ENCODE measurements at places on chromosomes 12 and 14.

DNA sequence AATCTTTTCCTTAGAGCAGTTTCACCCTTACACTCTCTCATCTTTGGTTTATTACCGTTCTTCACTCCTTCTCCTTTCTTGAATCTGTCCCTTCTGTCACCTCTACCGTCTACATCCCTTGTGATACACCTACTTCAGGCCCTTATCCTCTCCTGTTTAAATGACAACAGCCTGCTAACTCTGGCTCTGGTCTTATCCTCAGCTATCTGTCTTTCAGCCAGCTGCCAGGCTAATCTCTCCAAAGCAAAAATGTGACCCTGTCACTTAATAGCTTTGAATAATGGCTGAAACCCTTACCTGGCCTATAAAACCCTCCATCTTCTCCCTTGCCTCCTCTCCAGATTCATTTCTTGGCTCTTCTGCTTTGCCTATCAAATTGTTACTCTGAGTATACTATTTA is 32.3 kb downstream of the BEST3 start:
- no peak for DNase-seq

- no peak for DNase-seq
These were observed 345.6 kb downstream of the APAF1 start for GRCh38 chr12:98990648-98991047.

GRCh38 chr12:109302358-109302757 is 6.7 kb downstream of the FOXN4 start:
- DNase-seq, result no peak

GRCh38 chr12:95884998-95885397 is 26.2 kb downstream of the SNRPF start:
- no peak for DNase-seq

- no peak for DNase-seq
These were observed 277.9 kb downstream of the ITPR2 start for GRCh38 chr12:26555139-26555538.

GRCh38 chr12:41205070-41205709 is 17.1 kb downstream of the PDZRN4 start:
- no peak for DNase-seq

DNA sequence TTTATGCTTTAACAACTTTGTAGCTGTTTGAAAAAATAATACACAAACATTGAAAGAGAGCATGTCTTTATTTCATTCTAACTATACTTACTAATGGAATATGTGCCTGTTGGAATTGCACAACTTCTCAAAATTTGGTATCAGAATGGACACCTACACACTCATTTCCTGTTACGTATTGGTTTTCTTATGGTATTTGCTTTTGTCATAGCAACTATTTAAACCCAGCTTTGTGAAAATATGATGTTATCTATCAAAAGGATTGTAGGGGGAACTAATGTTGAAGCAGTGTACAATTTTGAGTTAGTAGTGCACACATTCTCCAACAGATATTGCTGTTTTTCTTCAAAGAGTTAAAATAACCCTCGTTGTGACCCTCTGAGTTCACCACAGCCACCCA is 52.6 kb downstream of the RBMS2 start:
- no peak for DNase-seq

GRCh38 chr12:71703206-71703605 is 17.3 kb downstream of the TMEM19 start:
- DNase-seq, result no peak

DNA sequence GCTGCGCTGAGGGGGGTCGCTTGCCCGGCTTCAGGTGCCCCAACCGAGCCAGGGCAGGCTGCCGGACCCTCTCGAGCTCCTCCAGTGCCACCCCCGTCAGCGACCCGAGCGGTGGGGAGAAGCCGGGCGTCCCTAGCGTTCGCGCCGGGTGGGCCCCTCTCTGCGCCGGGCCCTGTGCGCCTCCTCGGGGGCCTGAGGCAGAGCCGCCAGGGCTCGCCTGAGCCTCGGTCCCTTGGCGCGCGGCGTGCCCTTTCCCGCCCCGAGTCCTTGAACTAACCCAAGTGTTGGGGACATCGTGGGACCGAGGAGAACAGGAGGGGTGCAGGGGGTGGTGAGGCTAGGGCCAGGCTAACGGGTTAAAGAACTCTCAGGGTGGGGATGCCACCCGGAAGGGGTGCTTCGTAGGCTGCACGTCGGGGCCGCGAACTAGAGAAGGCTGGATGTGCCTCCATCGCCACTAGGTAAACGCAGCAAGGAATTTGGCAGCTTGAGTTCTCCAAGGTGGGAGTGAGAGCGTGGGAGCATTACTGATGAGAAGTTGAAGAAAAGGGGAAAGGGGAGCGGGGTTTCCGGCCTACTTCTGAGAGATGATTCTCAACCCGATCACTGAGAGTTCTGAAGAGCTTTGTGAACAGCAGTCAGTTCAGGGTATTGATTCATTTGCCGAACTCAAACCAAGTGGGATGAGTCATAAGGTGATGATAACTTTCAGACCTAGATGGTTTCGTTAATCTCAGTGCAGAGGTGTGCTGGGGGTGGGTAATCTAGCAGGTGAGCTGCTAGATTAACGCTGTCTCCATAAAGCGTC is 618 bp downstream of the RNF34 start:
- DNase-seq, result no peak

- no peak for DNase-seq
These were observed 464.5 kb downstream of the EGLN3 start for GRCh38 chr14:33486332-33486890.

- DNase-seq, result no peak
These were observed 27.1 kb upstream of the DICER1 start for GRCh38 chr14:95184413-95184790.

- peak; percentile 81 for DNase-seq
These were observed 6.9 kb upstream of the DNM1L start for GRCh38 chr12:32671930-32672780.

DNA sequence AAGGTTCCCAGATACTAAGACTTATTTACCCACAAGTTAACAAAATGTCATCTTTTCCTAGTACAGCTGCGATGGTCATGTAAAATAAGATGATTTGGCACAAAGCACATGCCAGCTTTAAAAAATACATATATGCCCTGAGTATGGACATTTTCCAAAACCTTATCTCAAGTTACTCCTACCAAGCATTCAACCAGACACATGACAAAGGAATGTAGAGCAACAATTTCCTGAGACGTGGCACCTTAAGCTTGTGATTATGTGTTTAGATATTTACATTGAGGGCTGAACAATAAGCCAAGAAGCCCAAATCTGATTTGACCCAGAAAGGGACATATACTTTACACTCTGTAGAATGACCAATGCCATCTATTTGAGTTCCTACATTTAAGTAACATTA is 24.5 kb upstream of the OVCH1 start:
- no peak for DNase-seq

DNA sequence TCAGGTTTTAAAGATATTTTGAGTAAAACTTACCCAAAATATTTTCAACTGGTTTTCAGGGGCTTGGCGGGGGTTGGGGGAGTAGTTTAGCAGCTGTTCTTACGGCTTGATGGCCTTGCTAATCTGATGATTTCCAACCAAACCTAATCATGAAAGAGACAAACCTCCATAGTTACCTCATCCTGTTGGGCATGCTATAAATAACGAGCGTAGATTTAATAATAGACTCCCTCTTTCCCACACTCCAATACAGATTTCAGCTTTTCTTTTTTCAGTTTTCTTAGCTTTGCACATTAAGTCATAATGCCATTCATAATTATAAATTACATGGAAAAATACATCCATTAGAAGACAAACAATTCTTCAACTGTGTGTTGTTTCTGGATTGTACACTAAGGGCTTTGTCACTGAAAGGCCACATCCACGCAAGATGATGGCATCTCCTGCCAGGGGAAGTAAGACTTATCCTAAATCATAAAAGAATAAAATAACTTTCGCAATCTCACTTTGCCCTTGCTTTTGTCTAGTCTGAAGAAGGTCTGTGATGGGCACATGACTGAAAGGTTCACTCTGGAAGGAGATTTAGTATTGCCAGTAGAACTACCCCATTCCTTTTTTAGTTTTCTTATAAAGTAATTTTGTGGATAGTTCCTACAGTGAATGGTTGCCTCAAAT is 23.2 kb downstream of the ITPR2 start:
- DNase-seq, result no peak

DNA sequence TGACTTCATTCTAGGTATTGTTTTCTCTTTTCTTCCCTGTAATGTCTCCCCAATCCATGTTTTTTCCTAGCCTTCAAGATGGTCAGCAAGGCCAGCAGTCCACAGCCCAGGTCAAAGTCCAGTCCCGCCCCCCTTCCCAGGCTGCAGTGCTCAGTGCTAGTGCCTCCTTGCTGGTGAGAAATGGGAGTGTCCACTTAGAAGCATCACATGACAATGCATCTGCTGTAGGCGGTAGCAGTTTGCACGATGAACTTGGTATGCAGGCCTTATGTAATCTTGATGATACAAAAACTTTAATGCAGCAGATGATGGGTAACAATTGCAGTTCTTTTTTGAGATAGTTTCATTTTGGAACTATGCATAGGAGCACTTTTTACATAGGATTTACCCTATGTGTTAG is 88.4 kb downstream of the PCNX1 start:
- DNase-seq, result no peak

- DNase-seq, result no peak
These were observed 217.3 kb downstream of the C12orf75 start for GRCh38 chr12:105547786-105548185.

GRCh38 chr12:108930155-108930554 is 50.3 kb downstream of the DAO start:
- DNase-seq, result no peak

- no peak for DNase-seq
These were observed 68.6 kb upstream of the FERMT2 start for GRCh38 chr14:53019406-53019805.

GRCh38 chr14:89765346-89765745 is 189.2 kb downstream of the EFCAB11 start:
- no peak for DNase-seq

GRCh38 chr12:16600525-16600924 is 5.4 kb downstream of the LMO3 start:
- no peak for DNase-seq

Measured in hippocampal formation (tissue), 2 donors.